AG04449 (cell line): ENCODE measurements at places on chromosomes 1 and 21.

DNA sequence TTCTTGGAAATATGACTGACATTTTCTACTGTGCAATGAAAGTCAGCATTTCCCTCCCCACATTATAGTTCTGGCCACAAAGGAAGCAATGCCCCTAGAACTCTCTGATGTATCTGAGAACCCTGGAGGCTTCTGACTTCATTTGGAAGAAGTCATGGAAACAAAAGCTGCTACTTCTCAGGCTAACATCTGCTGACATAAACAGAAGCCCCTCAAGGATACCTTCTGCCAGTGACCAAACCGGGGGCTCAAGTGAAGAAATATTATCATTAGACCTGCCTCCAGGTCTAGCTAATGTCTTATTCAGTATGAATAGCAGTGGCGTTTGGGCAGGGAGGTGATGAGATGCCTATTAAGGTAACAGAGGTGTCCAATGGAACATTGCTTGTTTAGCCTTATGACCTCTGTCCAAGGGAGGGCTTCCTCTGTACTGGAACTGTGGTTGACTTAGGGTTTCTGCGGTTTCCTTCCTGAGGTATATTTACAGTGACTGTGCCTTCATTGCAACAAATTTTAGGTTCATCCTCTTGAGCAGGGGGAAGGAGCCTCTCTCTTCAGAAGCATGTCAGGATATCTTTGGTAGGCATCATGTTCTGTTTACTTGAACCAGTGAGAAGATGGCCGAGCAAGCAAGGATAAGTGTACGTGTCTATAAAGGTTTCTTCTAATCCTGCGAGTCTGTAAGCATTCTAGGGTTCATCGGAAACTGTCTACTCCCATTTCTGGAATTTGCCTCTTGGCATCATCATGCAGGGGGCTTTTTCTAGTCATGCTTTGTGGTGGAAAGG is 161.7 kb downstream of the PBX1 start:
- DNase-seq, result no peak

GRCh38 chr1:88742531-88742930 is 58.5 kb downstream of the PKN2 start:
- DNase-seq, result no peak

DNA sequence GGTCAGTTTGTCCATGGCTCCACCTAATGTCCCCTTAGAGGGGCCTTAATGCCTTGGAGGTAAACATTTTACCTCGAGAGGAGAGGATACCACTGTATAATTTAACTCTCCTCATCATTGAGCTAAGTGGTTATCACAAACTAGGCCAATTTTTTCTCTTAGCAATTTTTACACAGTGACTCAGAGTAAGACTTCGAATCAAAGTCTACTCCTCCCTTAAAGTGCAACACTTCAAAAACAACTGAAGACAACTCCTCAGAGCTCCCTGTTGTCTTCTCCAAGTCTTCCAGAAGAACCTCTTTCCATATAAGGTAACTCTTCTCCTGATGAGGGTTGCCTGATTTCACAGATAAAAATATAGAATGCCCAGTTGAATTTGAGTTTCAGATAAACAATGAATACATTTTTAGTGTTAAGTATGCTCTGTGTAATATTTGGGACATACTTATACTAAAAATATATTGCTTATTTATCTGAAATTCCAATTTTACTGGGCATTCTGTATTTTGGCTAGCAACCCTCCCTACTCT is 4.9 kb upstream of the PTGFRN start:
- DNase-seq, result no peak

DNA sequence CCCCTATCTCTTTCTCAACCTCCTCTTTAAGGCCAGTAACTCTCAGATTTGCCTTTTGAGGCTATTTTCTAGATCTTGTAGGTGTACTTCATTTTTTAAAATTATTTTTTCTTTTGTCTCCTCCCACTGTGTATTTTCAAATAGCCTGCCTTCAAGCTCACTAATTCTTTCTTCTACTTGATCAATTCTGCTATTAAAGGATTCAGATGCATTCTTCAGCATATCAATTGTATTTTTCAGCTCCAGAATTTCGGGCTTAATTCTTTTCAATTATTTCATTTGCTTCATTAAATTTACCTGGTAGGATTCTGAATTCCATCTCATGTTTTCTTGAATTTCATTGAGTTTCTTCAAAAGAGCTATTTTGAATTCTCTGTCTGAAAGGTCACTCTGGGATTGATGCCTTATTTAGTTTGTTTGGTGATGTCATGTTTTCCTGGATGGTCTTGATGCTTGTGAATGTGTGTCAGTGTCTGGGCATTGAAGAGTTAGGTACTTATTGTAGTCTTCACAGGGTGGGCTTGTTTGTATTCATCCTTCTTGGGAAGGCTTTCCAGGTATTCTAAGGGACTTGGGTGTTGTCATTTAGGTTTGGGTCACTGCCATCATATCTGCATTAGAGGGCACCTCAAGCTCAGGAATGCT is 3.6 kb upstream of the HHAT start:
- DNase-seq, result no peak

GRCh38 chr1:33272930-33273329 is 16.6 kb downstream of the ZNF362 start:
- DNase-seq, result no peak

- DNase-seq, result no peak
Measured at GRCh38 chr1:8022395-8023286, 3.5 kb downstream of the ERRFI1 start.

- DNase-seq, result no peak
Measured at GRCh38 chr1:110426854-110427253, 19.4 kb upstream of the LAMTOR5 start.

- DNase-seq, result no peak
Measured at GRCh38 chr1:233885196-233885920, 19.1 kb upstream of the SLC35F3 start.

DNA sequence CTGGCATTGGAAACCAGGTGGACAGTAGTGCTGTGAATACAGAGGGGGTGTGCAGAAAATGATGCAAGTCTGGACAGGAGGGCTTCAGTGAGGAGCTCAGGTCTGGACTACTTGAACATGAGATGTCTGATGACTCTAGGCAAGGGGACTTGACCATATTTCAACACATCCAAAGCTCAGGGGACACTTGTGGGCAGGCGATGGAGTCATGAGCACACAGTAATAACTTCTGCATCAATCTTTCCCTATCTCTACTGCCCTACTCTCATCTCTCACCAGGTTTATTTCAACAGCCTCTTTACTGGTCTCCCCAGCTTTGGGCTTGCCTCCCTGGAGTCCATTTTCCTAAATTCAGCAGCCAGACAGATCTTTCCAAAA is 21.9 kb downstream of the FMO2 start:
- DNase-seq, result no peak

DNA sequence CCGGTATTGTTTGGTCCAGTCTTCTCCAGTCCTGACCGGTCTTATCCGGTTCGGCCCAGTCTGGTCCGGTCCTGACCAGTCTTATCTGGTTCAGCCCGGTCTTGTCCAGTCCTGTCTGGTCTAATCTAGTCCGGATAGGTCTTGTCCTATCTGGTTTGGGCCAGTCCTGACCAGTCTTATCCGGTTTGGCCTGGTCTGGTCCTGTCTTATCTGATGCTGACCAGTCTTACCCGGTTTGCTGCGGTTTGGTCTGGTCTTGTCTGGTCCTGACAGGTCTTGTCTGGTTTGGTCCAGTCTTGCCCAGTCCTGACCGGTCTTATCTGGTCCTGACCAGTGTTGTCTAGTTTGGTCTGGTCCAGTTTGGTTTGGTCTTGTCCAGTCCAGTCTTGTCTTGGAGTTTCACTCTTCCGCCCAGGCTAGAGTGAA is 30.1 kb downstream of the DHX9 start:
- no peak for DNase-seq

GRCh38 chr1:109969907-109970306 is 14.7 kb upstream of the AHCYL1 start:
- DNase-seq, result no peak

- no peak for DNase-seq
Measured at GRCh38 chr1:50424045-50424883, 1.0 kb upstream of the DMRTA2 start.

DNA sequence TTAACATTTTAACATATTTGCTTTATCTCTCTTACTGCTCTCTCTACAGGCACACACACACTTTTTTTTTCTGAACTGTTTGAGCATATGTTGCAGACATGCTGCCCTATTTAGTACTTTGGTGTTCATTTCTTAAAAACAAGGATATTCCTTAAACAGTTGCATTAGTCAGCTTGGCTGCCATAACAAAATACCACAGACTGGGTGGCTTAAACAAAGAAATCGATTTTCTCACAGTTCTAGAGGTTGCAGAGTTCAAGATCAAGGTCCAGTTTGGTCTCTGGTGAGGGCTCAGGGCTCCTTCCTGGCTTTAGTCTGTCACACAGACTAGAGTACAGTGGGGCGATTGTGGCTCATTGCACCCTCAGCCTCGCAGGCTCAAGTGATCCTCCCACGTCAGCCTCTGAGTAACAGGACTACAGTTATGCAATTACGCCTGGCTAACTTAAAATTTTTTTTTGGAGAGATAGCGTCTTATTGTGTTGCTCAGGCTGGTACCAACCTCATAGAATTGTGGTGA is 46.7 kb downstream of the RPRD2 start:
- no peak for DNase-seq

DNA sequence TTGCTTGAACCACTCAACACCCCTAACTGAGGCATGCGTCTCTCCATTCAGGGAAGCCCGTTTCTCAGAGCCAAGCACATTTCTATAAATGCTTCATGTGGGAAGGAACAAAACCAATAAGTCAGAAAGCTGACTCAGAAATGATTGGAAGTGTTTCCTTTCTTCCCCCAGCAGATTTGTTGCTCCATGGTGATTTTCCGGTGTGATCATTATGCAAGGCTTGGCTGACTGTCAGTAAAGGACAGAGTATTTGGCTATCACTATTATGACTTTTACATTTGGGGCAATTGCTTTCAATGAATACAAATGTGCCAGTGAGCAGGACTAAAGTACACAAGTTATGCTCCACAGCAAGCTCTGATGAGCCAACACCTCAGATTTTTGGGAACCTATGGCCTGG is 53.3 kb upstream of the ZC3H11B start:
- DNase-seq, result no peak

DNA sequence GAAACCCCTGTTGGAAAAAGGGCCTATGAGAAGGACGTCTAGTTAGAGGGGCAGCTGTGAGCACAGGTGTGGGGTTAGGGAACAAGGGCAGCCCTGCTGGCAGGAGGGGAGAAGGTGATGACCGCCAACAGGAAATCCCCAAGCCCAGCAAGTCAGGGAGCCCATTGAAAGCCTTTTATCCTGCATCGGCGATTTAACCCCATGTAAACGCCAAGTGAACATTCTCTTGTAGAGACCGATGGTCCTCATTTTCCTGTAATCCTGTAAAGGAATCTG is 1.1 kb upstream of the BSND start:
- DNase-seq, result no peak

DNA sequence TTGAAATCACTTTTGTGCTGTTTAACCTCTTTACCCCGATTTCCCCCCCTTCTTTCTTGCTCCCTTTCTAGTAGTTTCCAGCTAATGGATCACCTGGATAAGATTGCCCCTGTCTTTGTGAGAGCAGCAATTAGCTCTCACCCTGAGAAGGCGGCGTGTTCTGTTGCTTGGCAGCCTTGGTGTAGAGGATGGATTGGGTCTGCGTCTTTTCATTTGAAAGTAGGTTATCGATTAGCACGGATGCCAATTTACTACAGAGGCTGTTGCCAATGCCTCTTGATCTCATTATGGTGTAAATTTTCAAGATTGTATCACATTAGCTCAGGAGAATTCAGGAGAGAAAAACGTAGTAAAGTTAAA is 26.4 kb downstream of the KIF26B start:
- DNase-seq, result no peak

DNA sequence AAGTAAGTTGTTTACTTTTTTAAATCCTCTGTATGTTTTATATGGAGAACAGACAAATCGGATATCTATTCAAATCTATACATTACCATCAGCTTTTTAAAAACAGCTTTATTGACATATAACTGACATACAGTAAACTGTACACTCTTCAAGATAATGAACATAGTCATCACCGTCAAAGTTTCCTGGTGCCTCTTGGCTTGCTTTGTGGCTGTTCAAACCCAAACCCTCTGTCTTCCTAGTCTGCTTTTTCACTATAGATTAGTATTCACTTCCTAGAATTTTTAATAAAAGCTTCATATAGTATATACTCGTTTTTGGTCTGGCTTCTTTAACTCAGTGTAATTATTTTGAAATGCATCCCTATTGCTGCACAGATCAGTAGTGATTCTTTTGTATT is 56.4 kb upstream of the TPTE start:
- DNase-seq, result no peak

DNA sequence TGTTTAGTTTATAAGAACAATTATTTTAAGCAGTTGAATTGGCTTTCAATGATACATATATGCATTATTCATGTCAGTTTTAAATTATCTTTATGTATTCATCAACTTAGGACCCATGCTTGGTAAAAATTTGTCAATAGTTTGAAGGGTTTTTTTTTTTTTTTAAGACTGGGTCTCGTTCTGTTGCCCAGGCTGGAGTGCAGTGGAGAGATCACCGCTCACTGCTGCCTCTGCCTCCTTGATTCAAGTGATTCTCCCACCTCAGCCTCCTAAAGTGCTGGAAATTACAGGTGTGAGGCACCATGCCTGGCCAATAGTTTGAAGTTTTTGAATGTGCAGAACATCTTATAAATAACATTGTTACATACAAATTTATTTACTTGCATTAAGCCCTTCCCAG is 1671.0 kb upstream of the B3GALT2 start:
- DNase-seq, result no peak

DNA sequence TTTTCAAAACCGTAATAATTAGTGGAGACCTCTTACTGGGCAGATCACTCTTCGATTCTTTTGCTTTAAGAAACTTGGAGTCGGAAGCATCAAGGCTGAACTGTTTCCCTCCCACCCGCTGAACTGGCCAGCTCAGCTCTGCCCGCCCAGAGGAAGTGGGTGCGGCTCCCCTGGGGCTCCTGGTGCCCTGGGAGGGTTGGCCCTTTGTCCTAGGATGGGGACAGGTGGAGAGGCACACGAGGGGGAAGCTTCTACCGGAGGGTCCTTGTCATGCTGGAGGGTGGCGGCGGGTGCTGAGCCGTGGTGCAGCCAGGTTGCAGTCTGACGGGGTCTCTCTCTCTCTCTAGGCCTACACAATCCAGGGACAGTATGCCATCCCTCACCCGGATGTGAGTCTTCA is 64.3 kb upstream of the COL6A1 start:
- DNase-seq, result no peak

DNA sequence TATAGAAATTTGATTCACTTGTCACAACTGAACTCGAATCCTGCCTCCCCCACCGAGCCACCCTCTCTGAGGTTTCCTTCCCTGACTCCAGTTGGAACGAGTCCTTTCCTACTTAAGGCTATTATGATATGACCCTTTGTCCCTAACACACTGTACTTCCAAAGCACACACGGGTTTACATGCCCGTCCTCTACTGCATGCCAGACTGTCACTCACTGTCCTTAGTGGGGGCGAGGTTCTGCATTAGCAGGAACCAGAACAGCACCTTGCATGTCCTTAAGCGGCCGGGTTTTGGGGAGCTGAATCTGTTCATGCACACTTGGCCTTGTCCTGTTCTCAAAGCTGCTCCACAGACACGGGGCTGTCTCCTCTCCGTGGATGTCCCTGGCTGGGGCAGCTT is 164.6 kb upstream of the KCNJ6 start:
- no peak for DNase-seq

- DNase-seq, result no peak
Measured at GRCh38 chr1:100624886-100625610, 87.1 kb downstream of the GPR88 start.
